HFFc6 (cell line): ENCODE measurements at places on chromosomes 3 and 15.

DNA sequence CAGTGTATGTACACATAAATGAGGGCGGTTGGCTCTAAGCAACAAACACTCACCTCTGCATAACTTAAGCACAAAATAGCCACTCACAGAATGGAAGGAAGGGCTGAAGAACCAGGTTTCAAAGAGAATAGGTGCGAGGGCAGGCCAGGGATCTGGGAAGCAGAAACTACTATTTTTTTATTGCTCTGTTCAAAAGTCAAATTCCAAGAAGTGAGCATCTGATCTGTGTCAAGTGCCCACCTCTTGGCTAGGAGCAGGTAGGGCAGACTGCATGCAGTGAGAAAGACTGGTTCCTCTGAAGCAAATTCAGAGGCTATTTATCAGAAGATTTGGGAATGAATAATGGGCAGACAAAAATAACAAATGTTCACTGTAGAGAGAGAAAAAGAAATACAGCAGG, 336.4 kb upstream of the CTNNB1 start:
- DNase-seq: no peak

- no peak for DNase-seq
Observed at GRCh38 chr15:42136513-42136912, 19.9 kb downstream of the PLA2G4F start.

GRCh38 chr3:71780430-71780829, 4.5 kb downstream of the PROK2 start:
- no peak for DNase-seq

GRCh38 chr3:131973731-131974130, 61.1 kb downstream of the CPNE4 start:
- no peak for DNase-seq

GRCh38 chr3:155281912-155282311, 11.6 kb downstream of the STRIT1 start:
- peak; percentile 11 for DNase-seq

- peak; percentile 48 for DNase-seq
Observed at GRCh38 chr15:67501177-67501835, 19.6 kb upstream of the C15orf61 start.

DNA sequence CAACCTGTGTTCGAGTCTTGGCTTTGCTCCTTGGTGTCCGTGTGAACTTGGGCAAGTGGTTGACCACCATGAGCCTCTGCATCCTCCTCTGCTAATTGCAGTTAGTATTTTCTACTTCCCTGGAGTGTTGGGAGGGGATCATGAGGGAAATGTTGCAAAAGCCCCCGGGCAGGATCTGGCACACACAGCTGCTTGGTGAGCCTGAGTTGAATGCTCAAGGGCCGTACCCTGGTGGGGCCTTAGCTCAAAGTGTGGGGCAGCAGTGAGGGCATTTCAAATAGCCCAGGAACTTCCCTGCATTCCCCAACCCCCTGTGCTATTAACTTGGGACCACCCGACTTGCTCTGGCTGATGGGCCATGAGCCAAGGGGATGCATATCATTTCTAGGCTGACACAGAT, 94.9 kb upstream of the SLC6A11 start:
- no peak for DNase-seq

- no peak for DNase-seq
Observed at GRCh38 chr15:100924436-100924835, 5.3 kb downstream of the LRRK1 start.

DNA sequence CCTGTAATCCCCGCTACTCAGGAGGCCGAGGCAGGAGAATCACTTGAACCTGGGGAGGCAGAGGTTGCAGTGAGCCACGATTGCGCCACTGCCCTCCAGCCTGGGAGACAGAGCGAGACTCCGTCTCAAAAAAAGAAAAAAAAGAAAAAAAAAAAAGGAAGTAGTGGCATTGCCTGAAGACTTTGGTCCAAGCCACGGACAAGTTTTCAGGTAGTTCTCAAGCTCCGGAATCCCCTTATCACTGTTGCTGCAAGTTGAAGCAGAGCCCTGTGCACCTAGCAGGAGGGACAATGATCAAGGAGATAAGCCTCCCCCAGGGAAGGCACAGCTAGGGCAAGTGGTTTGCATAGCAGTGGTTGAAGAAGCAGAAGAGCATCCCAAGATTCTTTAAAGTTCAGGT, 97.6 kb downstream of the MEX3B start:
- no peak for DNase-seq

- no peak for DNase-seq
Observed at GRCh38 chr15:63979262-63979793, 67.0 kb downstream of the DAPK2 start.

DNA sequence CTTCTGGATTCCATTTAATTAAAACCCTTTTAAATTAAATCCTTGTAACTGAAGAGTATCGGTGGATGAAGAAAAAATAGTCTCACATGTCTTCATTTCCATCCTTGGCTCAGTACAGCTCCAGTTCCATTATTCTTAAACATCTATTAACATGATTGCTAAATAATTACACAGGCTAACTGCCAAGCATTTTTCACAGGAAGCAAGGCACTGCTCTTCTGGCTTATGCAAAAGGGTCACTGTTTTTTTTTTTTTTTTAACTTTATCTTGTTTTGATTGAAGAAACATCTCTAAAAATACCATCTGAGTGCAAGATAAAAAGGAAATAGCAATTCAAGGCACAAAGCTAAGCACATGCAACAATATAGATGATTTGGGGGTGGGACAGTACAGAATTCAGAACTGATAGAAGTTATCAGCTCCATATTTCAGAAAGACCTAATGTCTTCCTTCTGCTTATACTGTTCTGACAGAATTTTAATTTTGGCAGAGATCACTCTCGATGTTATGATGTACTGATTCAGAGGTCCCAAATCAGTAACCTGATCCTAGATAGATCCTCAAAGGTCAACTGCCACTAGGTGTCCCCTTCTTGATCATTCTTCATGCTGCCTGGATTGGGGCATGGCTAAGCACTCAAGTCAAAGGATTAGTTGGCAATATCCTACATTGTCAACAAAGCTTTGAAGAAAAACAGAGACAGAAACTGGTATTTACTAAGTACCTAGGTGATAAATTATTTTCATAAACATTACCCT, 57.8 kb upstream of the ACTC1 start:
- DNase-seq: no peak

DNA sequence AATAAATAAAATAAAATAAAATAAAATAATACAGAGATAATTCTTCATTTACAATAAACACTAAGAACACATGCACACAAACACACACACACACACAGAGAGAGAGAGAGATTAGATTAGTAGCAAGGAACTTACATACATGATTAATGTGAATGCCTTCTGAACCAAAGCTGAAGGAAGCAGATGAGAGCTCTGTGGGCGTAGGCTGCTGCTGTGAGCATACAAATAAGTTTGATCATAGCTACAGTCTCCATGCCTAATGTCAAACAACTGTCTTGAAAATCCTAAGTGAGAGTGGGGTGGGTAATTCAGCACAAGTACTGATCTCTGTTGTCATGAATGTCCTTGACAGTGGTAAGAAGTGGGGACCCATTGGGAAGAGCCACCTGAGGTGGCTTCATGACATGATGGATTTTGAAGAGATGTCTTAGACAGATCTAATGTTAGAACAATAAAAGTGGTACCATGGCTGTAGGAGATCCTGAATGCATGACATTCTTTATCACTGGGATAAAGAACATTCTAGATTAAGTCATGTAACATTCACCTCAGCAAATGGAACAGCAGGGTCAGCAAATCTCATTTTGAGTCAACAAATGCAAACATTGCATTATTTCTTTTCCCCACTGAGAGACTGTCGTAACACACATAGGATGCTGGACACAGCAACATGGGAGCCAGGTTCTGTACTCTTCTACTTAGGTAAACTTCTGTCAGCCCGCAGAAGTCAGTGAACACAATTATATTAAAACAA, 46.2 kb downstream of the CHL1 start:
- DNase-seq: no peak

DNA sequence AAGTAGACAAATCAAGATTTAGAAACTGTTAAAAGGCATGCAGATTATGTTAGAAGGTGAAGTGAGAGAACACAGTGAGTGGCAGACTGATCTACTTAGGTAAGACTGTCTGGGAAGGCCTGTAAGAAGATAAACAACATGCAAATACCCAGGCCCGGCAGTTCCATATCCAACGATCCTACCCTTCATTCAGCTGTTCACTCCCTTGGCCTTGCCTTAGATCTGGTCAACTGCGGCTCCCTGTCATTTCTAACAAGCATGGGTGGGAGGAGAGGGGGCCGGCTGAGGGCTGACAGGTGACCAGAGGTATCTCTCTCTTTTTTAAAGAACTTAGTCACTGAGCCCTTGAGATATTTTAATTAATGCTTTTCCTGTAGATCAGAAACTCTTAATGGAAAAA, 84.7 kb upstream of the FAM3D start:
- no peak for DNase-seq

DNA sequence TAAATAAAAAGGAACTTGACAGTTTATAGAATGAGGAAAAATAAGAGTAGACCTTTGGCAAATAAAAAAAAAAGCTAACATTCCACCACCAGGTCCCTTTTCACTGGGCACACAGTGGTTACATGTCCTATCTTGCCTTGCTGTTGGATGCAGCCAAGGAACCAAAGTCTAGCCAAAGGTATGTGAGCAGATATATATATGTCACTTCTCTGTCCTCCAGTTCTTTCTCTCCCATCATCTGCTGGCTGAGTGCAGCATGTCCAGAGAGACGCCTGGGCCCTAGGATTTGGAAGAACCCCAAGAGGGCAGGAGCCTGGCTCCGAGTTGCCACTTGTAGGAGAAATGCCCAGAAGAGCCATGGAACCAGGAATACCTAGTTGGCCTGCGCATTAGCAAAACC, 104.7 kb downstream of the SERPINI1 start:
- DNase-seq: no peak

DNA sequence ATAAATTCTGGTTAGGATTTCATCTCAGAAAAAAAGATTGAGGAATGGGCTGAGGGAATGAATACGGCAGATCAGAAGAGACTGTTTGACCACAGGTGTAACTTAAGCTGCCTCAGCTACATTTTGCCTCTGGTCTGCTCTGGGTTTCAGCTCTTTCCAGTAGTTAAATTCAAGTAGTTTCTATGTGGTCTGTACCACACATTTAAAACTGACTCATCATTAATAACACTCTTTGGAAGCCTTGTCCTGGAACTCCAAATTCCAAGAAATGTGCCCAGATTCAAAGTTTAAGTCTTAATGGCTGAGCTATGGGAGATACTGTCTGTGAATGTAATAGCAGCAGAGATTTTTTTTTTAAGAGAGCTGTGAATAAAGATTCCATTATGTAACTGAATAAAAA, 133.1 kb upstream of the IGSF10 start:
- DNase-seq: no peak

DNA sequence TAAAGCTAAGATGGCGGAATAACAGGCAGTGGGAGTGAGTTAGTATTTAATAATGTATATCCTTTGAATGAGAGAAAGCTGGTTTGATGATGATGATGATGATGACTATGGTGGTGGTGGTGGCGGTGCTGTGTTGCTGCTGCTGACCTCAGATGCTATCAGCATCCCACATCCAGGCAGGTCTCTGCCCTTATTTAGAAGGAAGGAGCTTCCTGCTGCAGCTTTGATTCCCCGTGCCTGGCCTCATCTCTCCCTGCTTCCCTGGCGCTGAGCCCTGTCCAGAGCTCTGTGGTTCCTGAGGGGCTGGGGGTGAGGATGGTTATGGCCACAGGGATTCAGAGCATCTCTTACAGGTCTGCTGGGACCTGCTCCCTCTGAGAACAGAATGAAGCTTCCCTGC, 73.1 kb downstream of the RAB11A start:
- no peak for DNase-seq

DNA sequence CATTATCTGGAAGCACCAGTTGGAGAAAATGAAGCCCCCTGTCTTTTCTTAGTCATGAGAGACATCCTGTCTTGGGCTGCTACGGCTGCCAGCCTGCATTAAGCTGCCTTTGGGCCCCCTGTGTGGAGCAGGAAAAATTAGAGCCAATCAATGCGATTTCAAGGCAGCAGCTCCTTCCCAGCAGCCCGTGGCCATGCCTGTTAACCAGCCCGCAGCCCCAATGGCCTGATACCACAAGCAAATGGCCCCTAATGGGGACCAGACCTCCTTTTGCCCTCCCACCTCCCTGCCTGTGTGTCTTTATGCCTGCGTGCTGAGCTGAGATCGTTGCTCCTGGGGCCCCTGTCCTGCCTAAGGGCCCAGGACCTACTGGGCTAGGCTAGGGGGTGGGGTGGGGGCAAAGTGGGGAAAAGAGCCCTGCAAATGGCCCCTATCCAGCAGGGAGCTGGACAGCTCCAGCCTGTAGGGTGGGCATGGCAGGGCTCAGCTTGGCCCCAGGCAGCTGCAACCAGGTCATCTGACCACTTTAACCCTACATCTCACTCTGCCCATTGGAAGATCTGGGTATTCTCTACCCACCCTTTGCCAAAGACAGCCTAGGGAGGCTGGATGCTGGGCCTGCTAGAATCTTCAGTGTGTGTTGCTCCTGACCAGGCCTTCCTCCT, 53.8 kb upstream of the MRPS22 start:
- no peak for DNase-seq

GRCh38 chr3:66372681-66373350, 128.0 kb downstream of the LRIG1 start:
- no peak for DNase-seq

DNA sequence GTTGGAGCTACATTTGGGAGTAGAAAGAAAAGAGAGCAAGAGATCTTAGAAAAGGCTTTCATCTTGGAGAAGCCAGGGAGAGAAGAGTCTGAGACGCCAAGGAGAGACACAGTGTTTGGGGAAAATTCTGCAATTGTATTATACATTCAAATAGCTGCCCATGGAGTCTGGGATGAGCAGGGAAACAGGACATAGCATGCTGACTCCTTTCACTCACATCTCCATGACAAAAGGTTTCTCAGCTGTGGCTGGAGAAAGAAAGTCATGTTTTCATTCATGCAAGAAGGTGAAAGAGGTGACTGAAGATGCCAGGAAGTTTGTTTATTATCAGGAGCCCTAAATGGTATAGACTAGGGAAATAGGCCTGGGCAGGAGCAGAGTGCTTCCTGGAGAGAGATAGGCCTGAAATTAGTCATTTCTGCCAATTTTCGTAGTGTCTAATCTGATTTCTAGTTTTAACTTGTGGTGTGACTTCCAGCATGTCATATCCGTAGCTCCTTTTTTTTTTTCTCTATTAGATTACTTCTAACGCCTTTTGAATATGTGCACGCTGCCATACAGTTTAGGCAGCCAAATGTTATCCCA, 34.1 kb downstream of the ACP3 start:
- no peak for DNase-seq

- DNase-seq: no peak
Observed at GRCh38 chr3:2579206-2579605, 480.5 kb downstream of the CNTN4 start.

- DNase-seq: no peak
Observed at GRCh38 chr3:141849056-141849815, 27.2 kb upstream of the ATP1B3 start.

- DNase-seq: no peak
Observed at GRCh38 chr15:56877255-56877970, 41.0 kb upstream of the TCF12 start.
